T47D (cell line): ENCODE measurements at places on chromosomes 2 and 18.

GRCh38 chr2:135190799-135191198 lies 138.7 kb downstream of the RAB3GAP1 start:
- DNase-seq, result no peak

DNA sequence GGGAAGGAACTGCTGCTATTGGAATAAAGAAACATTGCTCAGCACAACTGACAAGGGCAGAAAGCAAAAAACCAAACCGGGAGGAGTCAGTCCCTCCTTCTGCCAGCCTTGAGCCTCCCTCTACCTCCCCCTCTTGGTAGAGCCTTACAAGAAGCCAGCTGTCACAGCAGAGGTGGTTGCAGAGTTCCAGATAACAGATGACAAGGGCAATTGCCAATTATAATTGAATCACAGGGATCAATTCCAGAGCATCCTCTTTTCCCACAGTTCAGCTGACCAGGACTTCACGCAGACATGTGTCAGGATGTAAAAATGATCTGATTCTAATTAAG lies 548.2 kb upstream of the LRRTM1 start:
- DNase-seq, result no peak

DNA sequence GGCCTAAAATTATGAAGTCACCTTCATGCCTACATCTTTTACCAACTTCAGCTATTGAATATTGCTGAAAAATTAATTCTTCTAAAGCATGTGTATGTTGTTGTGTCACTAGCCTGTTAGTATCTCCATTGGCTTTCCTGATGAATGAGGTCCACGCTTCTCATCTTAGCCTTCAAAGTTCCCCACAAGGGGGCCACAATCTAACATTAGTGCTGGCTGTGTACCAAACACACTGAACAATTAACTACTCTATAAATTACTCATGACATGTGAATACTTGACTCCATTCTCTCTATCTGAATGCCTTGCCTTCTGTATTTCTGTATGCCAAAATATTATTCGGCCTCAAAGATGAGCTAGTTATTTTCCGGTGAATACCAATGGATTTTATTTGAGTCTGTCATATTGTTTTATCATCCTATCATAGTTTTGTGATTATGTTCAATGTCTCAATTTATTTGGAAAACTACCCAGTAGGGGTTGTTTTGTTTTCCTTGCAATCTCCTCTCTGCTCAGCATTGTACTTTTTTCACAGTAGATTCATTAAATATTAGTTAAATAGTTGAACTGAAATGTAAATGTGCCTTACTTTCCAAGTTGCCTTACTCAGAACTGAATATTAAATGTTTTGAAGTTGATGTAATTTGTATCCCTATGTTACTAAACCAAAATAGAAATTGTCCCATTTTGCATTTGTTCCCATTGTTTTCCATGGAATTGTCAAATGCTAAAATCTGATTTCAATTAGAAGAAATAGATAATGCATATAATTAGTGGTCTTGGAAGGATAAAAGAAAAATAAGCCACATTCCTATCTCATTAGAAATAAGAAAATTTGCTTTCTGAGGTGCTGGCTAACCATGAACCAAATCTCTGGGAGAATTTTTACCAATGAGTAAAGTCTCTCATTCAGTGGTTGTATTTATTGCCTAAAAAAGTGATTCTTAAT lies 208.4 kb upstream of the COL3A1 start:
- no peak for DNase-seq

DNA sequence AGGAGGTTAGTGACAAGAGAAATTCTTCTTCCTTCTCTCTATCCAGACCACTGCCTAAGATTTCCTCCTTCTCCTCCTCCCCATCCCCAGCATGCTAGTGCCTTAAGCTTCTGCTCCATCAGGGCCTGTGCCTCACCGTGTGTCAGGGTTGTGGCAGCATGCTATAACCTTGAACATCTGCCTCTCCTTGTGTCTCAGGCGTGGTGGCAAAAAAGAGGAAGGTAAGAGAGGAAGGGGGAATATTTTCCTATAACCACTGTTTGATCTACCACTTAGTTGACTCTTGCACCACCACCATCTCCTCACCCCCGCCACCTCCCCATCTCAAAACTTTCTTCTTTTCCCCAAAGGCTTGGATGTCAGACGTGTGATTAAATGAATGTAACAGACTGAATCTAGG lies 38.3 kb upstream of the PEX13 start:
- DNase-seq, result no peak

GRCh38 chr2:212672186-212672585 lies 133.6 kb upstream of the ERBB4 start:
- no peak for DNase-seq

DNA sequence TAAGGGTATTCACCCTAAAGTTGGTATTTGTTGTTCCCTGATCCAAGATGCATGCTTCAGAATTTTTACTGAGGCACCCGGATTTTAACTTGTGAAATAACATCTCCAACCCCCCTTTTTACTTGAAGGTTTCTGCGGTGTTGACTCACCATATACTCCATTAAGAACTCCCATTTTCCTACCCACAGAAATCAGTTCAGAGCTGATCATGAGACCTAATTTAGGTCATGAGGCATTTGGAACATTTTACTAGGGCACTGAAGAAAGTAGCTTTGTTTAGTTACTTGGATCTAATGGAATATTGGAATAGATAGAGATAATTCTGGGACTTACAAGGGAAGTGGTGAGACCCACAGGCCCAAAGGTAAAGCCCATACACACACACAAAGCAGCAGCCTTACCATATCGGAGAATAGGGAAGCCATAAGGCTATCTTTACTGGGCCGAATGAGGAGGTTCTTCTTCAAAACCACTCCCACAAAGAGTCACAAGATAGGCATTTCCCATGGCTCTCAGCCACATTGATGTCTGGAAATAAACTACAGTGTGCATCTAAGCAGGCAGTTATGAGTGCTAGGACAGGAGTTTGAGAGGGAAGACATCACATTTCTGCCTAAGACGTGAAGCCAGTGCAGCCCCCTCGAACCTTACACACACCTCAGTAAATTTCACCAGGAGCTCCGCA lies 681.0 kb upstream of the LRRTM4 start:
- DNase-seq, result no peak

DNA sequence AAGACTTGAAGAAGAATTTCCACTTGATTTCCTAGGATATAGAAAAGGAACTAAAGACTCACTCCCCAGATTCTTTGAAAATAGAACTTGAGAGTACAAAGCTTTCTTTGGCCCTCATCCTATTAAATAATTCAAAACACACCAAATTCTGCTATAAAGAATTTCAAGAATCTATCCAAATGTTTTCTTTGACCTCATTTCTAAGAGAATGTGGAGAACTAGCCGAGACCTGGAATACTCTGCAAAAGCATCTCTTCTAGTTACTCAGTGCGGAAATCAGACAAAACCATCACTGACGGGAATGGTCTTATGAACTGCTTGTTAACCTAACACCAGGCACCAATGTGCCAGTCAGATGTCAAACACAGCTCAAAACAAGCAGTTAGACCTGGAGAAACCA lies 44.2 kb upstream of the ARL5A start:
- DNase-seq, result no peak

DNA sequence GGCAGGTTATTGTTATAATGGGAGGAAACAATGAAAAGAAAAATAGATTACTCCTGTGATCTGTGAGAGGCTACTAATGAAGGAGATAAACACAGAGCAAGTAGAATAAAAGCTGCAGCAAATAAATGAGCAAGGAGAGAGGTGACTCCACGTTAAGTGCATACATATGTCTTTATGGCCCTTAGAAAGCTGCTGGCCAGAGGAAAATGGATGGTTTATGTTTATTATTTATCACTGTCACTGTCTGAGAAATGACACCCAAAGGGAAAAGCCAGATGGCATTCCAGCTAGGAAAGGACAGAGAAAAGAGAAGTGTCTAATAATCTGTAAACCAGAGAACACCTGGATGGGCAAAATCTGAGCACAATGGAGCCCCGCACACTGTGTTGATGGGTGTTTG lies 122.9 kb upstream of the DDX18 start:
- DNase-seq, result no peak

- no peak for DNase-seq
Observed at GRCh38 chr2:208049006-208049405, 23.7 kb upstream of the PLEKHM3 start.

DNA sequence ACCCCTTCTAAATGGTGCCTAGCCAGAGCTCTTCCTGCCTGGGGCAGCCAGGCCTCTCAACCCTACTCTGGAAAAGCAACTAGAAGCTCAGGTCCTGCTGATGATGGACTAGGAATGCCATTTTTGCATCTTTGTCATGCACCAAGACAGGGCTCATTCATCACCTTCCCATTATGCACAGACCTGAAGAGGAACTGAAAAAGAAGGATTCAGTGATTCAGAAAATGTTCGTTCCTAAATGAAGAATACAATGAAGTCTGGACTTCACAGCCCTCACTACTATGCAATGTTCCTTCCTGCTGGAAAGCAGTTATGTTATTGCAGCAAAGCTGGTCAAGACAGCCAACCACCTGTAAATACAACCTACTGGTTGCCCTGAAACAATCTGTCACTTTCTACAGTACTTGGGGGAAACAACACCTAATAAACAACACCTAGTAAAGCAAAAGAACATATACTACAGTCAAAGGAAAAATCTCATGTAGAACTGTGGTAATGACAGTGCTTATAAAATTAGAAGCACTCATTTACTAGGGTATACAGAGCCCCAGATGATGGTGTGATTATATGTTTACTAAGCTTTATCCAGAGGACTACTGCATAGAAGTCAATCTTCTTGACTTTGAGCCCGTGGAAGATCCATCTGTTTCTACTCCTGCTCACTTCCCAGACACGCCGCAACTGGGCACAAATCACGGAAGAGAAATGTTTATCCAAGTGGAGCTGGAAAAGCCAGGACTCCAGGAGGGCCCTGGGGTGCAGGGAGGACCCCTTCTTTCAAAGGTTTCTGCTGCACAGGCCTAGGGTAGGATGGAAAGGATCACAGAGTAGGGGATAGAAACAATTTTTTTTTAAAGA lies 103.1 kb upstream of the THOC1 start:
- DNase-seq, result no peak

DNA sequence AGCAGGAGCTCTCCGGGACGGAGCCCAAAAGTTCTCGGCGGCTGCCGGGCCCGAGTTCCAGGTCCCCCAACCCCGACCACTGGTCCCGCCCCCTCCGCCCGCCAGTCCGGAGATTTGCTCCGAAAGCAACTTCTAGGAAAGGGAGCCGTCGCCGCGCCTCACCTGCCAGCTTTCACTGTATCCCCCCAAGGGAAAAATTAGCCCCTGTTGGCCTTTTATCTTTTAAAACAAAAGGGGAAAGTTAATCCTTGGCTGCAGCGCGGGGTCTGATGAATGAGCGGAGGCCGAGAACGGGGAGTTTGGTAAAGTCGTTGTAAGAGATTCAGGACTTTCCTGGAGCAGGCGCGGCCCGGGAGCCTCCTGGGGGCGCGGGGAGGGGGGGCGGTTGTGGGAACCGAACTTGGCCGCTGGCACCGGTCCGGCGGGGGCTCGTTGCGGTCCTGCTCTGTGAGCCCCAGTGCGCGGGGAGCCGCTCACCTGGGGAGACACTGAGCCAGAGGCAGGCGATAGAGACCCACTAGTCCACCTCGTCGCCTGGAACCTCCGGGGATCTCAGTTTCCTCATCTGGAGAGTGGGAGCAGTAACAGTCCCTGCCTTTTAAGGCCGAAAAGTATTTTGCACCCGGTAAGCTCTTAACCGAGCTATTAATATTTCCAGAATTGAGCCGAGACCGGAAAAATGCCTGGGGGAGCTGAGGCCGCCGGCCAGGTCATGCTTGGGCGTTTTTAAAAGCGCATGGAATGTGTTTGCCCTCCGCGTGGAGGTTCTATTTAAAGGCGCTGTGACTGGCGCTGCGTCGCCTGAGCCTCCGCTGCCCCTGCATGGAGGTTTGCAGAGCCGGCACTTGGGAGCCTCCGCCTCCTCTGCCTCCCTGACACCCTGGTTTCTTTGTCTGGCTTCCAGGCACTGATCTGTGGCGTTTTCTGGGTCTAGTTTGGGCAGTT lies 1.1 kb downstream of the EFHD1 start:
- DNase-seq, result peak; percentile 76

- DNase-seq, result no peak
Observed at GRCh38 chr2:32900246-32900973, 46.3 kb upstream of the LTBP1 start.

DNA sequence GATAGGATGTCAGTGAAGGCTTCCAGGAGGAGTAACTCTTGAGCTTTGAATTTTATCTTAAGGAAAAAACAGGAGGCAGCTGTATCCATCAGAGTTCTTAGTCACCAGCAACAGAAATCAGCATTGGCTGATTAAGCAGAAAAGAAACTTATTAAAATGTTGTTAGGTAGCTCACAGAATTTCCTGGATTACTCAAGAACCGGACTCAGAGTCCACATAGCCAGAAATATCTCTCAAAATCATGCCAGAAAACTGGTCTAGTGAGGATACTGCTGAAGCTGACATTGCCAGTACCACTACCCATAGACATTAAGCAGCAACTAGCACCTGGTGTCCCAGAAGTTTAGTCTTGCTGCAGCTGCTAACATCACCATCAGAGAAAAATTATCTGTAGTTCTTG lies 10.1 kb upstream of the AFTPH start:
- DNase-seq, result no peak

DNA sequence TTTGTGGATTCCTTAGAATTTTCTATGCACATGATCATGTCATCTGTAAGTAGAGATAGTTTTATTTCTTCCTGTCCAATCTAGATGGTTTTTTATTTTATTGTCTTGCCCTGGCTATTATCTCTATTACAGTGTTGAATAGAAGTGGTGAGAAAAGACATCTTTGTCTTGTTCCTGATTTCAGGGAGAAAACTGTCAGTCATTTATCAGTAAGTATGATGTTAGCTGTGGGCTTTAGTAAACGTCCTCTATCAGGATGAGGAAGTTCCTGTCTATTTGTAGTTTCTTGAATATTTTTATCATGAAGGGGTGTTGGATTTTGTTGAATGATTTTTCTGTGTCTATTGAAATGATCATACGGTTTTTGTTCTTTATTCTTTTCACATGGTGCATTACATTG lies 5.3 kb downstream of the PLEKHH2 start:
- DNase-seq, result no peak

GRCh38 chr2:182864949-182865570 lies 1.4 kb downstream of the FRZB start:
- DNase-seq, result no peak

DNA sequence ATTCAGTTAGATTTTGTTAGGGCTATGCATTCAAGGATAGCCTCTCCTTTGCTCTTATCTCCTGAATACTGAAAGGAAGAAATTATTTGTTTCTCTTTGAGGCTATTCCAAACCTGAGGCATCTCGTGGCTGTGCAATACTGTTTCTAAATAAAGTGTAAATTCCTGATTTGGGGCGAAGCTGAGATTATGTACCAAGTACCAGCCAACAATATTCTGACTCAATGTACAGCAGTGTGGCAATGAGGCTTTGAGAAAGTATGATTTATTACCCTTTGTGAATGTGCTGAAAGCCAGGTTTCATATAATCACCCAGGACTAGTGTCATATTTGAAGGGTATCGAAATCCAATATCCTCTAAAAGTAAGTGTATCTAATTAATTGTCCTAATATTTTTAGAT lies 113.5 kb downstream of the MEIS1 start:
- no peak for DNase-seq

- DNase-seq, result no peak
Observed at GRCh38 chr2:224952936-224953657, 89.2 kb downstream of the DOCK10 start.
